ENCODE measurements at places on chromosomes 2 and 18.

DNA sequence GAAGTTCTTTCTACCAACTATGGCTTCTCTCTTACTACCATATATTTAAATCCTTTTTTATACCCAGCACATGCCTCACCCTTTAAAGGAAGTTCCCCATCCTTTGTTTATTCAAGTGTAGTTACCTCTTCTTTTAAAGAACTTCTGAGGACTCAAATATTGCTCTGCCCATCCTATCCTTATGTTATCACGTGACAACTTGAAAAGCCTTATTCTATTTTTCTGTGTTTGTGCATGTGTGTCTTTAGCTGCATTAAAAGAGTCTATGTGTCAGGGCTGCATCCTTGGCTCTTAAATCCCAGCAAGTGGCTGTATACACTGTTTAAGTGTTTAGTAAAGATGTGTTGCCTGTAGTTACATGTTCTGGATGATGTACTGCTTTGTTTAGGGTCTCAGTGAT, 22.5 kb downstream of the FSHR start:
- no peaks in the 10 kb centered on the region for H3K36me3 ChIP-seq
- H3K27ac ChIP-seq = no peak overlapping the region
- no peaks in the 10 kb centered on the region for H3K27me3 ChIP-seq
- no peaks in the 10 kb centered on the region for H3K4me1 ChIP-seq
- no peak for DNase-seq

GRCh38 chr2:172859581-172860335, 124.1 kb downstream of the RAPGEF4 start:
- H3K4me3 ChIP-seq = peak overlapping the region; percentile 65
- peaks cover 26% of the 10 kb centered on the region for H3K4me1 ChIP-seq
- DNase-seq = peak; percentile 68
- no peaks in the 10 kb centered on the region for H3K27me3 ChIP-seq
- H3K27ac ChIP-seq = peak overlapping the region; percentile 45

GRCh38 chr2:241708879-241709278, 7.0 kb downstream of the ING5 start:
- H3K27ac ChIP-seq = no peak overlapping the region
- DNase-seq = no peak
- H3K4me3 ChIP-seq = no peak overlapping the region
- H3K4me1 ChIP-seq = no peaks in the 10 kb centered on the region
- peaks cover 2% of the 10 kb centered on the region for H3K36me3 ChIP-seq

- no peak overlapping the region for H3K27ac ChIP-seq
- H3K27me3 ChIP-seq = no peaks in the 10 kb centered on the region
- H3K36me3 ChIP-seq = no peaks in the 10 kb centered on the region
- no peak for DNase-seq
Measured at GRCh38 chr2:228474466-228474865, 293.0 kb upstream of the SPHKAP start.

DNA sequence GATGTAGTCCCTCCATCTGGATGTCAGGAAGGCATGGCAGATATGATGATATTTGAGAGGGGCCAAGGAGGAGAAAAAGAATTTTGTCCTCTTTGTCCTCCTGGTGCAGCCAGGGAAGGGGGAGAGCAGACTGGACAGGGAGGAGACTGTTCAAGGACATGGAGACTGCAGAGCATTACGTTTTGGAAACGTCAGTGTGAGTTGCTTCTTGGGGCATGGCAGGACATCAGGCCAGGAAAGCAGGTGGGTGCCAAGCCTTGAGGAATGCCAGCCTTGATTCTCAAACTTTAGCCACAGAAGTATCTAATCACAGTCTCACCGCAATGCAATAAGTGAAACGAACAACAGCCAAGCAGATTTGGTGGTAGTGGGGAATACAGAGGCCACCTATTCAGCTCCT, 66.2 kb downstream of the BMP10 start:
- no peaks in the 10 kb centered on the region for H3K36me3 ChIP-seq
- H3K4me1 ChIP-seq = peaks cover 9% of the 10 kb centered on the region
- H3K27me3 ChIP-seq = peaks cover 21% of the 10 kb centered on the region
- no peak overlapping the region for H3K27ac ChIP-seq

Data from endothelial cell of umbilical vein (primary cell).